ENCODE measurements at places on chromosomes 7 and 10.

DNA sequence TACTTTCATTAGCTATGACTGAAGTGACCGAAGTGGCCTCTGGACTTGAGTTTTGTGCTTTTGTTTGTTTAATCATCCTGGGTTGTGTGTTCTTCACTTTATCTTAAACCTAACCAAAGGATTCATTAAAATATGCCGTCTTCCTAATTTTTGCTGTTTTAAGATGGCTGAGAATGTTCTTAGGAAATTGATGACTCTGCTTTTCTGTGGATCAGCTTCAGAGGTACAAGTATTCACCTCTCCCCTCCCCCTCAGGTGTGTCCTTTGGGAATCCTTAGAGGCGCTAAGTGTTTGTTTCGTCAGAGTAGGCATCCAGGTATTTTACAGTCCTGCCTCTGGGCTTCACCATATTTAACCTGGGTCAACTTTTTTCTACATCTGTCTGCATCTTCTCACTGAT is 1.1 kb downstream of the CCDC126 start:
- DNase-seq, result no peak

GRCh38 chr7:119711104-119711503 is 561.9 kb upstream of the KCND2 start:
- DNase-seq, result no peak

GRCh38 chr10:51892965-51893658 is 193.7 kb upstream of the CSTF2T start:
- DNase-seq, result no peak

- DNase-seq, result no peak
Observed at GRCh38 chr7:42097752-42098151, 139.3 kb downstream of the GLI3 start.

DNA sequence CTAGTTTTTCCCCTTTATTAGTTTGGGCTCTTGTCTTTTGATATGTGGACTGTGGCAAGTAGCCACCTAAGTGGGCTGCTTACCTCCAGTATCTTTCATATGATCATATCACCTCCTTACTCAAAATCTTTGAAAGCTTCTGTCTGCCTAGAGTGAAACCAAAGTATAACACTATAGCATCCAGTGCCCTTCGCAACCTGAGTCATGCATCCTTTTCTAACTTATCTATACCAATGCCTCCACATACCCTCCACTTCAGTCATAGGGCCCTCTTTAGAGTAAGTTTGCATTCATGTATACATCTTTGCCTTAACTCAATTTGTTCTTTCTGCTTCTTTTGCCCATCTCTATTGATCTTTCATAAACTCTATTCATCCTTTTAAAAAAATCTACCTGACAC is 15.7 kb upstream of the MACC1 start:
- DNase-seq, result no peak

DNA sequence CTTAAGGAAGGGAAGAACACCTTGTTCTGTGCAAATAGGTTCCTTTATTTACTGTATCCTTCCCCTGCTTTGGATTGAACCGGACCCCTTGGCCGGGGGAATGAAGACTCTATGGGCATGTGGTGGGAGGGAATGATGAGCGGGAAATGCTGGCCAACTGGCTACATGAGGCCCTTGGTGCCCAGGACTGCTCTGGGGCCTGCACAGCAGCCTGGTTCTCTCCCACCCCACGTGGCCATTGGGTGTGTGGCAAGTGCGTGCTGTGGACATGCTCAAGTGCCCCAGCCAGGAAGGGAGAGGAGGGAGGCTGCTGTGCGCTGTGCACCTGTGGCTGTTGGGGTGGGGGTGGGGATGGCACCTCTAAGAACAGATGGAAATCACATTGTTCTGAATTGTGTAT is 917.0 kb upstream of the GHITM start:
- DNase-seq, result no peak

DNA sequence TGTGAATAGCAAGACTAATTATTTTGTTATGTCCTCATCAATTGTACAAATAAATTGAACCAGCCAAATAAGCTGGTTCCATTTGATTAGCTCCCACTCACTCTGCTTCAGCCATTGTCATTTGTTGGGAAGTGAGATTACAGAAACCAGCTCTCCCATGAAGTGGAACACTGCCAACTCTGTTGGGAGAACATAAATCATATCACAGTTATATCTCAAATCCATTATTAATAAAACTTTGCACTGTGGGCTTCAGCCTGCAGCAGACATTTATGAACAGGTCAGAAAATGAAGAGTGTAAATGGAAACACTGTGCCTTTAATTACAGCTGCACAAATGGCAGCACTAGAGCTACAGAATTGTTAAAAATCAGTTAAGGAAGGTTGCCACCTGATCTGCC is 46.7 kb upstream of the TEX47 start:
- DNase-seq, result no peak

DNA sequence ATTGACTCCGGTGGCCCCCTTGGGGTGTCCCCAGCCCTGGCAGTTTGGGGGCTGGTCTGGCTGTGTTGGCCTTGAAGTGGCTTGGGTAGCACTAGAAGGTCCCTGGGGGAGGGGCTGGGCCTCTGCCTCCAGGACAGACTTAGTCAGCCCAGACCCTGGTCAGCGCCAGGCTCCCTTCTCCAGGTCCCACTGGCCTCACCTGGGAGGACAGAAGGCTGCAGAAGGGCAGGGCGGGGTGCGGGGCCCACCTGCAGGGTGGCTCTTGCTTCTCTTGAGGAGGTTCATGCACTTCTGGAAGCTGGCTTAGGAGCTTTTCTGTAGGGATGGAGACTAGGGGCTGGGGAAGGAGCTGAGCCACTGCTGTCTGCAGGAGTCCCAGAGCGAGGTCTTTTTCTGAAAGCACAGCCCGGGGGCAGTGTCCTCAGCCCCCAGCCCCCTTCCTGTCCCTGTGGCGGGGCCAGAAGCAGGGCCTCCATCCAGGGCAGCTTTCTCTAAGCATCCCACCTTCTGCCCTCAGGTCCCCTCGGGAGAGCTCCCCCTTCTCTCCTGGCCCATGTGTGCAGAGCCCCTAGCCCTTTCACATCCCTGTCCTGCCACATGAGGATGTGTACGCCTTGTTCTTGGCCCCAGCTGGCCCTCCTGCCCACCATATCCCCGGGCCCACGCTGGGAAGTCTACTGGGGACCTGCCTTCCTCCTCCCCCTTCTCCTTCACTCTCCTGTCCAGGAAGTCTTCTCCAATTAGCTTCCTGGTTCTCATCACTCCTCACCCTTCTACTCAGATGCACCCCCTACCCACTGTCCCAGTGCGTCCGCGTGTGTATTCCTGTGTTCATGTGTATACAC is 11.0 kb downstream of the TBATA start:
- DNase-seq, result no peak

- DNase-seq, result no peak
Observed at GRCh38 chr10:120950051-120950561, 98.9 kb downstream of the WDR11 start.

DNA sequence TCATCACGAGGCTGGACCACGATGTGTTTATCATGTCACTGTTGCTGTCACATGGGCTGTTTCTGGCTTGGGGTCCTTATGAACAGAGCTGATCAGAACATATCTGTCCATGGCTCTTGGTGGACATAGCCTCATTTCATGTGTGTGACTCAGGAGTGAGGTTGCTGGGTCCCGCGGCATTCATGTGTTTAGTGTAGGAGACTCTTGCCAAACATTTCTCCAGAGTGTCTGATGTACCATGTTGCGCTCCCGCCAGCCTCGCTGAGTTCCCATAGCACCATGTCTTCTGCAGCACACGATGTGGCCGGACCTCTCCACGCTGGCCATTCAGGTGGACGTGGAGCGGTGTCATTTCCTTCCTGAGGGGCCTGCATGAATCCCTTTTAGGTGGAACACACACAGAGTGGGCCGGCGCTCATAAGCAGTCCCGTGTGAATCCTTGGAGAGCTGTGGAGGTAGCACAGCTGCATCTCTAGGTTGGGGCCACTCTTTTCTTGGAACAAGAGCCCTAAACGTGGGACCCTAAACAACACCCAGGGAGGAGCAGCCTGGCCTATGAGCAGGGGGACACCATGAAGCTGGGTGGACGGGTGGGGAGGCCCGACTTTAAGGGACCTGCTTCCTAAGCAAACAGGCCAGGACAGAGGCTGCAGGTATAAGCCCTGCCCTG is 134.6 kb downstream of the LHPP start:
- DNase-seq, result no peak

- DNase-seq, result peak; percentile 97
Observed at GRCh38 chr10:100046021-100046486, 35.6 kb downstream of the CPN1 start.

GRCh38 chr7:87774690-87775089 is 101.5 kb downstream of the SLC25A40 start:
- no peak for DNase-seq

- no peak for DNase-seq
Observed at GRCh38 chr10:2861632-2862210, 205.6 kb upstream of the PFKP start.

DNA sequence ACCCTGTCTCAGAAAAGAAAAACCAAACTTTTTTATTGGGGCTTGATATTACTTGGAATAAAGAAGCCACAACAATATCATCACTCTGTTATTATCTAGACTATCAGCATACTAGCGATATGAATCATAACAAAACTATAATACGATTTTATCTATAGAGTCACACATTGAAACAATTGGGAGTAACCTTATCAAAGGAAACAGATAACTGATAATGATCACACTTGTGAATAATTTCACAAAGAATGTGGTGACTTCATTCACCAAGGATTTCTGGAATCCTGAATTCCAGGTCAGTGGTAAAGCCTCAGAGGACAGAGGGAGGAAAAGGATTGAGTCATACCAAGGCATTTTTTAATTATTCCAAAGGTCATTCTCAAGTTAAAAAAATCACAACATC is 32.1 kb upstream of the NMT2 start:
- DNase-seq, result no peak
